ENCODE measurements at places on chromosomes 6 and 20.

GRCh38 chr20:9685011-9685410 lies 153.9 kb downstream of the PAK5 start:
- no peak for DNase-seq

GRCh38 chr6:158020272-158020711 lies 38.6 kb downstream of the SYNJ2 start:
- DNase-seq, result no peak

GRCh38 chr6:80607811-80608391 lies 501.4 kb downstream of the BCKDHB start:
- DNase-seq, result no peak

- no peak for DNase-seq
Observed at GRCh38 chr6:54959820-54960219, 113.2 kb downstream of the FAM83B start.

DNA sequence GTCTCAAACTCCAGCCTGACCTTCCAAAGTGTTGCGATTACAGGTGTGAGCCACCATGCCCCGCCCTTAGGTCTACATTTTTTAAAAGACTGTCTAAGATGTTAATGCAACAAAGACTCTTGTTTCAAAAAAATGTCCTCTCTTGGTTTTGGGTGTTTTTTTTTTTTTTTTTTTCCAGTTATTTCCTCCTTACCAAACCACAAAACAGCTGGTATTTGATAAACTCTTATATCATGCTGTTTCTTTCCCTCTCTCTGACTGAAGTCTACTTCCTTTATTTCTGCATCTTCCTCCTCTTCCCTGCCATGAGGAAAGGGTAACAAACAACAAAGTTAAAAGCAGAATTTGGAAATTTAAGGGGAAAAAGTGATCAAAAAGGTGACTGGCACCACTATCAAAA lies 21.2 kb downstream of the STK38 start:
- DNase-seq, result no peak

- no peak for DNase-seq
Observed at GRCh38 chr6:9496837-9497236, 918.0 kb downstream of the TFAP2A start.

DNA sequence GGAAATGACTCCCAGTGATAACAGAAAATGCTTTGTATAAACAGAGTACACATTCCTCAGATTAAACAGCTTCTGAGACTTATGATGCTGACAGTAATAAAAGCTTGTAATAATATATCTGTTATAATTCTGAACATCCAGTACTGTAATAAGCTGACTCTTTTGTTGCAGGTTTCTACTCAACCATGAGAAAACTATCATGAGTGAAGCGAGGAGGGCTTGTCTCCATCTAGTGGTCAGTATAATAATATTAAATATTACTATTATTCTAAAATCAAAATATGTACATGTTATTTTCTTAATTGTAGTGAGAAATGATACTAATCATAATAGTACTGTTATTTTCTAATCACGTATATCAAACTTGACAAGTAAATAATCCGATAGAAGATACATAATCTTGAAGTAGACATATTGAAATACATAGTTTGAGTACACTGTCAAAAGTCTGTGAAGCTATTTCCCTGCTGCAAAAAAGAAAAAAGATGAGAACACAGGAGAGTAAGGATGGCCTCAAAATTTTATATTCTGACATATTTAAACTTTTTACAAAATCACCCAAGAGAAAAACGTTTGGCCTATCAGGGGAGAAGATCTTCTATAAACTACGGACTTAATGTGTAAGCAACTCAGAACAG lies 183.1 kb downstream of the MOXD1 start:
- no peak for DNase-seq

All from CD4-positive, alpha-beta T cell treated with Interleukin-4 for 1 hour (primary cell).